H1 (cell line): ENCODE measurements at places on chromosomes 3 and 15. TPM values are rescaled to one million over a fixed set of nuclear protein-coding genes. Genes with fewer than 3 reads are reported as not detected.

DNA sequence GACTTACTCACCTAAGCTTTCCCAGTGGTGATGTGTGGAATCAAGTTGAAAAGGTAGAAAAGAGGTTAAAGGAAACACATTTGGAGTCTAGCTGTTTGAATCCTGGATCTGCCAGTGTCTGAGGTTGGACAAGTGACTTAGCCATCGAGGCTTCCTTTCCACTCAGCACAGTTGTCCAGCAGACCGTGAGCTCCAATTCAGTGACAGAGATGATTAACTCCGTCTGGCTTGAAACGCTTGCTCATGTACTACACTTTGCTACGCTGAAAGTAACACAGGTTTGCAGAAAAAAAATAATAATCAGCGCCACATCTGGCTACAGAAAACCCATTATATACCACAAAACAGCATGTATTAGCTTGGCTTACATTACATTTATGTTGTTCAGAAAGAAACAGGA is 364.9 kb upstream of the MCTP2 start:
- H3K4me3 ChIP-seq: no peak overlapping the region
- no peak for DNase-seq
- H3K36me3 ChIP-seq: no peaks in the 10 kb centered on the region
- no peaks in the 10 kb centered on the region for H3K4me1 ChIP-seq

GRCh38 chr15:64990168-64990470 is 405 bp upstream of the SPG21 start:
- no peaks in the 10 kb centered on the region for H3K36me3 ChIP-seq
- H3K4me3 ChIP-seq: peak overlapping the region; percentile 85

The PGBD4 gene
- 0.76 and 0.99 TPM in 2 replicates for total RNA-seq

DNA sequence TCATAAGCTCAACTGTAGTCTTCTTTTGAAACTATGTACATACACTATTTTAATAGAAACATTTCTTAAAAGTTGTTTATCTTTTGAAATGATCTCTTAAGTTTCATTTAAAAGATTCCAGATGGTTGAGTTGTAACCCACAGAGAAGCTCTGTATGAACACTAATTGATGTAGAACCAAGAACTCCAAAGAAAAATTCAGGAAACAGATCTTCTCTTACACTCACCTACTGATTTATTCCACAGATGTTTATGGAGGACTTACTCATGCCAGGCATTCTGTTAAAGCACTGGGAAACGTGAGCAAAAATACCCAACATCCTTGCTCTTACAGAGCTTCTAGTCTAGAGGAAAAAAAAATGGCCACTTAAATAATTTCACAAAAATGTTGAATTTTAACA is 551.1 kb downstream of the NAALADL2 start:
- H3K4me3 ChIP-seq: no peak overlapping the region
- H3K4me1 ChIP-seq: no peaks in the 10 kb centered on the region
- no peaks in the 10 kb centered on the region for H3K36me3 ChIP-seq
- DNase-seq: no peak

DNA sequence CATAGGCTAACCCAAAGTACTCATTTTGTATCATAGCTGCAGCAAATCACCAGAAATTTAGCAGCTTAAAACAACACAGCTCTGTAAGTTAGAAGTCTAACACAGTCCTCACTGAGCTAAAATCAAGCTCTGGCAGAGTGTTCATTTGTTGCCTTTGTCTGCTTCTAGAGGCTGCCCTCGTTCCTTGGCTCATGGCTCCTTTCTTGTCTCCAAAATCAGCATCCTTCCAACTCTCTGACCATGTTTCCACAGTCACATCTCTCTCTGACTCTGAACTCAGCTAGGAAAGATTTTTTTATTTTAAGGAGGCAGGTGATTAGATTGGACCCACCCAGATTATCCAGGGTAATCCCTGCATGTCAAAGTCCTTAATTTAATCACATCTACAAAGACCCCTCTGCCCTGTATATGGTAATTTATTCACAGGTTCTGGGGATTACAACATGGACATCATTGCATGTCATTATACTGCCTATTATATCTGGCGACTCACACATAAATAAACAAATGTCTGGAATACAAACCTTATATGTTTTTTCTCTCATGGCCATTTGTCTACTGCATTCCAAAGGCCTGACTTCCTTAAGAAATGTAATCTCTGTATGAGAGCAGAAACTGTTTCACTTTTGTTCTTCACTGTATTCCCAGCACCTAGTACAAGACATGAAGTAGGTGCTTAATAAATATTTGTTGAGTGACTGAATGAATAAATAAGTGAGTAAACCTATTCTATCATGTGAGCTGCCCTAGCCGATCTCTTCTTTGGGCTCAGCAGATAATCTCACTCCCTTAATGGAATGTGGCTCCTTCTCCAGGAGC is 15.1 kb upstream of the UACA start:
- no peak overlapping the region for H3K4me3 ChIP-seq
- H3K27me3 ChIP-seq: no peaks in the 10 kb centered on the region
- no peaks in the 10 kb centered on the region for H3K36me3 ChIP-seq
- no peak overlapping the region for H3K27ac ChIP-seq
- DNase-seq: no peak

DNA sequence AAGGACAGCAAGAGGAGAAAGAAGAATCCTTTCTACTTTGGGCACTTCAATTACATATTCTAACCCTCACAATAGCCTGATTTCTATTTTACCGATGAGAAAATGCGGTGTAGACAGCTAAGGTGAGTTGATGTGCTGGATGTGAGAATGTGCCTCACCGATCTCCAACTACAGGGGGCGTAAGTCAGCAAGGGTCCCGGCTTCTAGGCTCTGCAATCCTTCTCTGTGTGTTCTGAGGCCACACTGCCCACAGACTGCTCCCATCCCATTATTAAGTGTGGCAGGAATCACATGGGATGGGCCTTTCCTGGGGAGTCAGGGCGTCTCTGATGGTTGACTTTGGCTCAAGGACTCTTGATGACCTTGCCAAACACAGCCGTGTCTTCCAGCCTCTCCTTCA is 23.6 kb upstream of the RPL35A start:
- no peak overlapping the region for H3K27ac ChIP-seq
- no peaks in the 10 kb centered on the region for H3K27me3 ChIP-seq
- no peaks in the 10 kb centered on the region; the same call in 1 of the 2 replicates for H3K36me3 ChIP-seq
- DNase-seq: peak; percentile 89
- H3K4me1 ChIP-seq: no peaks in the 10 kb centered on the region

The SLC22A13 gene
- total RNA-seq: 0.41 and 0.54 TPM in 2 replicates

DNA sequence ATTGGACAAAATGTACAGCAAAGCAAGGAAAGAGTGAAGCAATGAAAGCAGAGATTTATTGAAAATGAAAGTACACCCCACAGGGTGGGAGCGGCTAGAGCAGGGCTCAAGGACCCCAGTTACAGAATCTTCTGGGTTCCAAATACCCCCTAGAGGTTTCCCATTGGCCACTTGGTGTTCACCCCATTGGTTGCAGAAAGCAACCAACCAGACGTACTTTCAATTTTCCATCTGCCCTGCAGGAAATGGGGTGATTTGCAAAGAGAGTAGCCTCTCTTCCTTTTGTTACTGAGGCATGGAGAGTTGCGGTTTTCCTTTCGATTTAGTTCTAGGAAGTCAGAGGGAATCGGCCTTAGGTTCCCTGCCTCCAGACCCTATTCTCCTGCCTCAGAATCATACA is 2.4 kb downstream of the PML start:
- peaks cover 3% of the 10 kb centered on the region; the same call in 1 of the 2 replicates for H3K36me3 ChIP-seq
- no peak for DNase-seq
- H3K4me3 ChIP-seq: no peak overlapping the region
- H3K4me1 ChIP-seq: no peaks in the 10 kb centered on the region

The CCDC39 gene
- total RNA-seq: 0.34 and 0.80 TPM in 2 replicates
